ENCODE measurements at places on chromosomes 11 and 22.

DNA sequence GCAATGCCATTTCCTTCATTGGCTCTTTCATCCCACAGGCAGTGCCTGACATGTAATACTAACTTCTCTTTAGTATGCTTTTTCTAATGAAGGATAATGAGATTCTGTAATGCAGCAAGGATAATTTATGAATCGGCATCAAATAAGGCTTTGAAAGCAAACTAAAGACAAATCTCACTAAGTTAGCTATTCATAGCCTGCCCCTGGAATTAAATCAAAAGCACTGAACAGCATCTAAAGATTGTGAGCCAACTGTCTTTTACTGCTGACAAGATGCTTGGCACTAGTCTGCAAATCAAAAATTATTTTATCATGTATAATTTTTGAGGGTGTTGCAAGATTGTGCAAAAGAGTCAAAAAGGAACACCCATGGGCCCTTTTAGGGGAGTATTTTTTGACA is 265.0 kb downstream of the CASP12 start:
- ATAC-seq = no peak

GRCh38 chr11:56716379-56716854 is 17.5 kb downstream of the OR9G1 start:
- ATAC-seq = peak; percentile 87

DNA sequence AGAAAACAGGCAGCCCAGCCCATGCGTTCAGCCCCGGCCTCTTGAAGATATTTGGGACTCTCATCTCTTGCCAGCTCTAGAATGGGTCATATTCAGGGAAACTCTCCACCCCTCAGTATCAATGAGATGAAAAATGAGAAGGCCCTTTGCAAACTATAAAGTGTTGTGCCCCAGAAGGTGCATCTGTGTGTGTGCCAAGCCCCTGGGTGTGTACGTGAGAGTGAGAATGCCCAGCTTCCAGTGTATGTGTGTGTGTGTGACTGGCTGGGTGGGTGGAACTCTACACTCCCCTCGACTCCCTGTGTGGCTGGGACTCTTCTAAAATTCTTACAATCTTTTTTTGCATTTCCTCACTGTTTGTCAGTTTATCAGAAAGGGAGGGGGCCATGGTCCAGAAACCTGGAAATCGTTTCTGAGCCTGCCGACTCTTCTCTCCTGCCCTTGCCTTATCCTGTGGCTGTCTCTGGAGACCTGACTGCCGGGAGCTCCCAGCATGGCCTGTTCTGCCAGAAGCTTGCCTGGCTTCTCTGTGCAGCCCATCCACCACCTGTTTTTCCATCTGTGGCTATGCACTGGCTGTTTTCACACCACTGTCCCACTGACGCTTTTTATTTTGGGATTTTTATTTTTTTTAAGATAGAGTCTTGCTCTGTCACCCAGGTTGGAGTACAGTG is 1.2 kb downstream of the P2RY6 start:
- ATAC-seq = no peak

DNA sequence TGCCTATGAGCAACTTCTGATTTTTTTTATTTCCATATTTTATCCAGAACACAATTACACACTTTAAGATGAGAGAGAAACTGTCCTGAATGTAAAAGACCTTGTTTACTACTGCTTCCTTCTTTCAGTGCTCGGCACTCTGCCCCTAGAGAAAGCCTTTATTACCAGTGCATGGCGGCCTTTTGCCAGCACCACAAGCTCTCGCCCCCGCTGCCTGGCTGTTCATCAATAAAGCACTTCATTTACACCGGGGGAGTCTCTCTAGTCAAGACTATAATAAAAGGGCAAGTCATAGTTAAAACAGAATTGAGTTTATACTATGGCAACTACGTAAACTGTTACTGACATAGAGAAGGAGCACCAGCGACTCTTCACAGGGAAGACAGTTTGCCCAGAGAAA is 259.5 kb downstream of the CADM1 start:
- ATAC-seq = no peak

GRCh38 chr11:33536178-33536577 is 164.4 kb downstream of the C11orf91 start:
- no peak for ATAC-seq

GRCh38 chr11:128901653-128902514 is 10.7 kb downstream of the KCNJ5 start:
- no peak for ATAC-seq

DNA sequence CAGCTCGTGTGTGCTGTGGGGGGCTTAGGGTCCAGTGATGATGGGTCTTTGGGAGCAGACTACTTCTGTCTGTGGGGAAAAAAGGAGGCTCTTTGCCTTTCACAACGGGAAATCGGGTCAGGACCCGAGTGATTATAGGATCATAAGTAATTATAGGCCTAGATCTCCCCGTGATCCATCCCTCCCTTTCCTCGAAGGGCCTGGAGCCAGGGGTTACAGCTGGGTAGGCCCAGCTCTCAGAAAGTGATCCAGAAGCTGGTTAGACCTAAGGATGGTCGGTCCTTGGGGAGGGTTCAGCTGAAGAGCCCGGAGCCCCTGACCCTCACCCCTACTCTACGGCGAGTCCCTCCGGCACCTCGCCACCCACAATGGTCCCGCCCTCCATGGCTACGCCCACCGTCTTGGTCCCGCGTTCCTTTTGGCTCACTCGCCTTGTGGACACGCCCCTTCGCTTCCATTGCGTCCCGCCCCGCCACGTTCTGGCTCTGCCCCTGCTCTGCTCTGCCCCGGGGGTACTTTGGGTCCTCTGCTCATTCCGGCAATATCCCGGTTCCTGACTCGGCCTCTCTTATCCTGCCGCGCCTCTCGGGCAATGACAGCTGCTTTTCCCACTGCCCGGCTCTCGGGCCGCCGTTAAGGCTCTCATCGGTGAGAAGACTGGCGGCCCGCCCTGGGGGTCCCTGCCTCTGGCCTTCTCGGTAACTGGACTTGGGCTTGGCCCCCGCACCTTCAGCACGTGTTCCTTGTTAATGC is 5.0 kb downstream of the IGSF22 start:
- ATAC-seq = peak; percentile 80

- ATAC-seq = peak; percentile 64
These were observed 5.9 kb downstream of the PHOX2A start for GRCh38 chr11:72238040-72238450.

- ATAC-seq = no peak
These were observed 90.6 kb downstream of the CCDC83 start for GRCh38 chr11:85945788-85946187.

DNA sequence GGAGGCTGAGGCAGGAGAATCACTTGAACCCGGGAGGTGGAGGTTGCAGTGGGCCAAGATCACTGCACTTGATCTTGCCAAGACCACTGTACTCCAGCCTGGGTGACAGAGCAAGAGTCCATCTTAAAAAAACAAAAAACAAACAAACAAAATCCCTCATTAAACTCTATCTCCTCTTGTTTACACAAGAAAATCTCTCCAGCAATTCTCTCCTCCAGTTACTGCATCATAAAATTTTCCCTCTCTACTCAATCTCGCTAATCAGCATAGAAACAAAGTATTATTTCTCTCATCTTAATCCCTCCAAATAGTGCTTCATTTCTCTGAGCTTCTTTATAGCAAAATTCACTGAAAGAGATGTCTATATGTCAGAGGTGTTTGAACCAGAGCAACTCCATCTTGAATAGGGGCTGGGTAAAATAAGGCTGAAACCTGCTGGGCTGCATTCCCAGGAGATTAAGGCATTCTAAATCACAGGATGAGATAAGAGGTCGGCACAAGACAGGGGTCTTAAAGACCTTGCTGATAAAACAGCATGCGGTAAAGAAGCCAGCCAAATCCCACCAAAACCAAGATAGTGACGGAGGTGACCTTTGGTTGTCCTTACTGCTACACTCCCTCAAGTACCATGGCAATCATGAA is 19.8 kb downstream of the MTMR2 start:
- ATAC-seq = no peak

DNA sequence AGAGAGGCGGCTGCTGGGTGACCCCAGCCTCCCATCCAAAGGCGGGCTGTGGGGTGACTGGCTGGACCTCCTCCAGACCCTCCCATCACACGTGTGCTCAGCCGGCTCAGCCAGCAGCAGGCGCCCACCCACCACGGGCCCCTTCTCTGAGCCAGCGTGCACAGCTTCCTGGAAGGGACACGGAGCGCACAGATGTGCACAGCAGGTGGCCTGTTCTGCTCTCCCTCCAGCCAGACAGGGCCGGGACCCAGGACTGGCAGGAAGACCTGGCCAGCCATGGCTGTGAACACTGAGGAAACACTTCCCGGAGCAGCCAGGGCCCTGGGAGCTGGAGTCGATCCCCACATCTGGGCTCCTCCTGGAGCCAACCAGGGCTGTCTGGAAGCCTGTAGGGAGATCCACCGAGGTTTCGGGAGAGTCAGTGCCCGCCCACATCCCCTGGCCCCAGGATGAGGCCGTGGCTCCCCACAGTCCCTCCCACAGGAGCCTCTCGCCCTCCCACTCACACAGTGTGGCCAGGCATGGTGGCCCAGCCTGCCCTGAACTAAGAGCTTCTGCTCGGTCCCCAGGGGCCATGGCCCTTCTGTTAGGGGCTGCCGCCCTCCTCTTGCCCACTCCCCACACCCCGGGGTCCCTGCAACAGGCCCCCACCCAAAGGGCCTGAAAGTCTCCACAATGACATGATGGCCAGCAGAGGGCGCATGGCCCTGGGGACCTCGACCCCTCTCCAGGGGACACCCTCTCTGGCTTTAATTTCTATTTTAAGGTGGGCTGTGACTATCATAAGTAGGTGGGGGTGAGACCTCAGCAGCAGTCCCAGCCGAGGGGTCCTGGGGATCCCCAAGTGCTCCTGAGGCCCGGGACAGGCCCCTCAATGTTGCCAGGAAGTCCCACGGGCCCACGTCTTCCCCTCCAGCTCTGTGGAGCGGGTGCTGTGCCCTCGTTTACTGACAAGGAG is 90.6 kb upstream of the FGF3 start:
- no peak for ATAC-seq
